Effector CD4-positive, alpha-beta T cell (primary cell): ENCODE measurements at places on chromosomes 11 and 22.

DNA sequence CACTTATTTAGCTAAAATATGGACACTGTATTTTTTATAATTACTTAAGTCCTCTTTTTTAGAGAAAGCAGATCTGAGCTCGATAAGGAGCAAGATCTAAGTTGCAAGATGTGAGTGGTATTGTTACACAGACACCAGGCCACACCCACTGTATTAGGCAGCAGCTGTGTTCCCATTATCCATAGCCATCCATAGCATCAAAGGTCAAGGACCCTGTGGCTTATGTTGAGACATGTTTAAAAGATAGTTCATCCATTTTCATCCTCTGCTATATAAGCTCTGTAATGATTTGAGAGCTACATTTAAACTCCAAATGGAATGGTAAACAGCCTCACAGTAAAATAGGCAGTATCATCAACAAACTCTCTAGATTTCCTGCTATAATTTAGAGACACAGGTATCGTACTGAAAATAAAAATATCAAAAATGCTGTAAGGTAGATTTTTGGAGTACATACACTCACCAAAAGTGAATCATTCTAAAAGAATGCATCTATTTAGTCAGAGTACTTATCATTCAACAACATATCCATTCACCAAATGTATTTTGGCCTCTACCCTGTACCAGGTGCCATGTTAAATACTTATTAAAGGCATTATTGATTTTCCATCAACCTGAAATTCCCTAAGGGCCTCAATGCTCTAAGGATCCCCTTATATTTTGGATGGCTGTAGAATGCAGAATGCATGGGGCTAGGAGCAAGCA, 574.0 kb downstream of the LRRC4C start:
- no peak for DNase-seq

DNA sequence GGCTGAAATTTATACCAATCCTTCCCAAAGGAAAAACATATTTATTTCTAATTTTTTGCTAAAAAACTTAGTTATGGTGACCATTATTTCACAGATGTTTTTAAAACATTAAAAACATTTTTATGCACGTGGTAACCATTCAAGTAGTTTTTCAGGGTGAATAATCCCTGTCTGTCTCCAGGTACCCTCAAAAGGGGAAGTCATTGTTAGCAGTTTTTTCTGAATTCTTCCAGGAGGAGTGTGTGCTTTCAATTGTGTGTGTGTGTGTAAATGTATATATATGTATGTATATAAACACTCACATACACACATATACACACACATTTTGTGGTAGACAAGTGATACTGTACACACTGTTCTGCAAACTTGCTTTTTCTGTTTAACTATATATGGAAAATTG, 43.9 kb downstream of the MIAT start:
- DNase-seq = no peak

- no peak for DNase-seq
These were observed 62.4 kb downstream of the CRYBB2 start for GRCh38 chr22:25281675-25282345.

- no peak for DNase-seq
These were observed 106.7 kb upstream of the CADM1 start for GRCh38 chr11:115610908-115611307.

DNA sequence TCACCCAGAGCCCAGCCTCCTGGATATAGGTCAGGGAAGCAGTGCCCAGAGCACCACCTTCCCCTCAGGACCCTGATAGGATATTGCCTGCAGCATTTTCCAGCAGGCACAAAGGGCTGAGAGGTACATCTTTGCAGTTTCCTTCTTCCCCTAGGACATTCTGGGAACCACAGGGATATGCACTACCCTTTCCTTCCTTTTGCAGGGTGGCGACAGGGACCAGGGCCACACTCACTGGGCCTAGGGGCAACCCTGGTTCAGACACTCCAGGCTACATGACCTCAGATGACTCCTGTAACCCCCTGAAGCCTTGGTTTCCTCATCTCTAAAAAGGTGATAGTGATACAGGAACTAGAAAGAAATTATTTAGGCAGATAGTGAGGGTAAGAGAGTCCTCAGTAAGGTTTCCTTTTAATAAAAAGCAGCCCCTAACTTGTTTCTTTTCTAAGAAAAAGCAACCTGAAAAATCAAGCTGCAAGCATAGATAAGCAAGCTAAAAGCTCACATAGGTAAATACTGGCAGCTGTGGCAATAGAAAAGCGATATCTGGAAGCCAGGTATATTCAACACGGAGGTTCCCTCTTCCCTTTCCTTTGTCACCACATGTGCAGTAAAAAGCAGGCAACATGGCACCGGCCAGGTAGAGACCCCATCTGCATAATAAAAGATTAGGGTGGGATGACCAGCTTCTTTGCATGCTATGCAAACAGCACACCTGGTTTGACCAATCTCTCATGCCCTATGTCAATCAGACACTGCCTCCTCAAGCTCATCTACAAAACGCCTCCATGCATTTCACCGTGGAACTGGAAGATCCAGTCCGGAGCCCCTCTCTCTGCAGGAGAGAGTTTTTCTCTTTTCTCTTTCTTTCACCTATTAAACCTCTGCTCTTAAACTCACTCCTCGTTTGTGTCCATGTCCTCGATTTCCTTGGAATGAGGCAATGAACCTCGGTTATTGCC, 13.2 kb upstream of the MRGPRX2 start:
- DNase-seq = no peak

DNA sequence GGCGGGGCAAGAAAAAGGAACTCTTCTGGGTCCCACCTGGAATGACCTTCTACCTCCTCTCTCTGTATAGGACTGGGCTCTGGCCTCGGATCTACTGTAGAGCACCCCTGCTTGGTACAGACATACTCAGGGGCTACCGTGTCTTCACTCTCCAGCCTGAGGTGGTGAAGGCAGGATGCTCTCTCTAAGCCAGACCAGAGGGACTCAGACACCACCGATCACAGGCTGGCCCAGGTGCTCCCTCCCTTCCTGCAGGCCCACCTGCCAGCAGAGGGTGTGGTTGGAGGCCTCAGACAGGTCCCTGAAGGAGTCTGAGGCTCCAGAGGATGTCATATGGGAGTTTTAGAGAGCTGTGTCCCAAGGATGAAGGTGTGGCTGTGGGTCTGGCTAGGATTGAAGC, 4.1 kb downstream of the NHERF4 start:
- no peak for DNase-seq

DNA sequence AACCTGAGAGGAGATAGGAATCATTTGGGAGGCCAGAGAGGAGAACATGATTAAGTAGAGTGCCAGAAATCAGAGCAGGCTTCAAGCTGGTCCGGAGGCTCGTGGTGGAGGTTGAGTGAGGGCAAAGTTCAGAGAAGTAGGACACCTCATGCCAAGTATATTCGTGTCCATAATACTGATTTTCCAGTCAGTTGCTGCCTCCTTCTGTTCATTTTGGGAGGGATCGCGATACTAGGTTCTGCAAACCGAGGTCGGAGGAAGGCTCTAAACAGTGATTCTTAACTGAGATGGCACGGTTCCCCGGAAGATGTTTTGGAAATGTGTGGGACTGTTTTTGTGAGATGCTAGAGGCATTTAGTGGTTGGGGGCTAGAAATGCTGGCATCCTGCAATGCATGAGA, 13.6 kb upstream of the CD3E start:
- peak; percentile 12 for DNase-seq

DNA sequence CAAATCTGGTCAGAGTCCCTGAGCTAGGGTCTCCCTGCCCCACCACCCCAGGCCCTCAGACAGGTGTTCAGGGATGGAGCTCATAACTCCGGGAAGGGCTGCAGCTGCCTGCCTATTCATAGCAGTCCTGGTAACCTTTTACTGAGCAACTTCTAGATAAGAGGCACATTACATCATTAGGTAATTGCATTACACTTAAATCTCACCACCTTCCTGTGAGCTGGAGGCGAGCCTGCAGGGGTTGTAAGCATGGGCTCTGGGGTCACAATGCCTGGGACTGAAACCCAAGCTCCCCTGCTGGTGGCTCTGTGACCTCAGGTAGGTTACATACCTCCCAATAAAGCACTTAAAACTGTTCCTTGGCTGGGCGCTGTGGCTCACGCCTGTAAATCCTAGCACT, 22.5 kb downstream of the TP53I11 start:
- no peak for DNase-seq

GRCh38 chr22:46681010-46681409, 57.0 kb downstream of the CERK start:
- no peak for DNase-seq

DNA sequence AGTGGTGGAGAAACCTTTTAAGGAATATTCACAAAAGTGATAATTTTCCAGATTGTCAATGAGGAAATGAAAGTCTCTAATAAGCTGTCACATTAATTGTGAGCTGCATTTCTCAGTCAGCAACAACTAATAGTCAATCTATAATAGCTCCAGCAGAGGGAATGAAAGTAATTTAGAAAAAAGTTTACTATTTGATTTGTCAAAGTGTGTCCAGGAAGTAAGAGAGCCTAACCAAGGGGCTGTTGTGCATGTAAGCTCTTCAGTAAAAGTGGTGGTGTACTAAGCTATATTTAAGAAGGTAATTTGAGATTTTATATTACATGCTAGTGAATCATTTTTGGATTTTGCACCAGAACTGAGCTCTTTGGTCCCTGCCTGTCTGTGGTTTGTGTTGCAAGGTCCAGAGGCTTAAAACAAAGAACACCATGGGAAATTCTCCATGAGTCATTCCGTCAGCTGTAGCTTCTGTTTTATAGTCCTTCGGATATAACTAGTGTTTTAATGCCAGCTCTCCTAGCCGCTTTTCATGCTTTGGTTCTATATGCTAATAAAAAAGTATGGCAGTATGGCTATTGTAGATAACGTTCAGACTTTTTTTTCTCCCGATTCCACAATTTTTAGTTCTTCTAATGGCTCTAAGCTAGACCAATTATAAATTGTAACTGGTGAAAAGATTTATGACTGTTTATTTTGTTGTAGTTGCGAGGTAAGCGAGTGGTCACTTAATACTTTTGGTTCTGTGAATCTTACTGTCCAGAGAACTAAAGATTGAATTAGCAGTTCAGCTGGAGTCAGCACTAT, 64.6 kb downstream of the ARHGEF12 start:
- no peak for DNase-seq

DNA sequence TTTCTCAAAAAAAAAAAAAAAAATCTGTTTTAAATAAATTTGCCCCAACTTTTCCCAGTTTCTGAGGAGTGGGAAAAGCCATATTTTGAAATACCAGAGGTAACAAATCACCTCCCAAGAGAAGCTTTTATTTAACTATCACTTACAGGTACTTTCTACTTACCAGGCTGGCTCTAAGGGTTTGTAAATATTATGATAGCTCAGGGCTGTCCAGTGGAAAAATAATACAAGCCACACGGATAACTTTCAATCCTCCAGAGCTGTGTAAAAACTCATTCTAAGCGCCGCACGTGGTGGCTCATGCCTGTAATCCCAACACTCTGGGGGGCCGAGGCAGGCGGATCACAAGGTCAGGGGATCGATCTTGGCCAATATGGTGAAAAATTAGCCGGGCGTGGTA, 5.6 kb upstream of the SEC14L4 start:
- DNase-seq = no peak

GRCh38 chr11:72370201-72370600, 64.1 kb downstream of the CLPB start:
- DNase-seq = no peak

GRCh38 chr11:92556431-92556830, 331.8 kb downstream of the FAT3 start:
- DNase-seq = no peak

GRCh38 chr11:41609511-41609910, 150.1 kb upstream of the LRRC4C start:
- no peak for DNase-seq

DNA sequence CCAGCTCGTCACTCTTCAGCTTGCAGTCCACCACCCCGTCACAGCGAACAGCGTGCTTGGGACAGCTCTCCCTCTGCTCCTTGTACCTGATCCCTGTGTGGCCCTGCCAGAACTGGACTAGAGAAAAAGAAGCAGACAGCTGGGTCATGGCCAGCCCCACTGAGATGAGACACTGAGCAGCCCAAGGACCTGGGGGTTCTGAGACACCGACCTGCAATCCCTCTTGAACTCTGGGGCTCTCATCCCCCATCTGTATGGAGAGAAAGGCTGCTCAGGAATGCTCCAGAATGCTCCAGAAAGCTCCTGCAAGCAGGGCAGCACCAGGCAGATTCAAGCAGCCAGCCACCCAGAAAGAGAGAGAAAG, 14.8 kb downstream of the TMPRSS13 start:
- DNase-seq = no peak

GRCh38 chr11:68002575-68002937, 1.3 kb downstream of the UNC93B1 start:
- no peak for DNase-seq

DNA sequence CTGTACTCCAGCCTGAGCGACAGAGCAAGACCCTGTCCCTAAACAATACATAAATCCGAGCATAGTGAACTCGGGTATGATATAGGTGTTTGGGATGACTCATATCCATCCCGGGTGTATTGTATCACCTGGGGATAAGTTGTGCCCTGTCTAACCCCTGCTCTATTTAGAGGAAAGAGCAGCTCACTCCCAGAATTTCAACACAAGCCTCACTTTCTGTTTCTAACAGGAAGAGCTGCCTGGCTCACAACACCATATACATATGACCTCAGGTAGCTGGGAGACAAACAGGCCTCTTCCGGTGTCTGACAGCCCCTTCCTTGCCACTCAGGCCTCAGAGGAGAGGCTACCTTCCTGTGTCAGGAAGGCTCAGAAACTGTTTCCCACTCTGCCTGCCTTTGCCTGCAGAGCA, 9.9 kb upstream of the MICALL1 start:
- peak; percentile 14 for DNase-seq

GRCh38 chr11:2317354-2318050, 15.7 kb downstream of the TSPAN32 start:
- no peak for DNase-seq

- DNase-seq = no peak
These were observed 12.3 kb downstream of the EHD1 start for GRCh38 chr11:64866173-64866491.

DNA sequence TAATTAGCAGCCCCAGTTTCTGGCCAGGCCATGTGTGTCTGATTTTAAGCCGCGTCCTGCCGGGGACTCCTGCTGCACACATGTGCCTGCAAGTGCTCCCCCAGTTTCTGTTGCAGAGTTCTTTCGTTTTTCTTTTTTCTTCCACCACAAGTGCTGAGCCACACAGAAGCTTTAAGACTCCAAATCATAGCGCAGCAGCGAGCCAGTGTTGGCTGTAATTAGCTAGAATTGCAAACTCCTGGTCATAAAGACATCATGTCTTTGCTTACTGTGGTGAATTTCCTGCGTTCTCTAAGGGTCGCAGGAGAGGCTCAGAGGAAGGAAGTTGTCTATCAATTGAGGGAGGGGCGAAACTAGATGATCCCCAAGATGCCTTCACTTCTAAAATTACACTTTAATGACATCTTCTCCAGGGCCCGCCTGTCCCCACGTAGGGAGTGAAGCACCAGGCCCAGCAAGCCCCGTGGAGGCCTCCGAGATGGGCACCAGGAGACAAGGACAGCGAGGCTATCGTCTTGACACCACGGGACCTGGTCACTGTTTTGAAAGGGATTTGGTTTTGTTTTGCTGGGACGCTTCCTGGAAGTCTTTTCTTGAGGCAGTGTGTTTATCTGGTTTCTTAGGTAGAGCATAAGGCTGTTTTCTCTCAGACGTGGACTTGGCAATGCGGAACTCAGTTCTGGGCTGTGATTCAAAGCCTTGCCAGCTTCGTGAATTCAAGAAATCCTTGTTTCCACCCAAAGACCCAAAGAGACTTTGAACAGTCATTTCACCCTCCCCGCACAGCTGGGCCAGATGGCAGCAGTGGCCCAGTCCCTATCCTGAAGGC, 71.8 kb downstream of the UBASH3B start:
- no peak for DNase-seq
